T-helper 1 cell (primary cell): ENCODE measurements at places on chromosomes 12 and 14.

- no peak for DNase-seq
These were observed 58.9 kb upstream of the FBXO33 start for GRCh38 chr14:39491134-39491571.

DNA sequence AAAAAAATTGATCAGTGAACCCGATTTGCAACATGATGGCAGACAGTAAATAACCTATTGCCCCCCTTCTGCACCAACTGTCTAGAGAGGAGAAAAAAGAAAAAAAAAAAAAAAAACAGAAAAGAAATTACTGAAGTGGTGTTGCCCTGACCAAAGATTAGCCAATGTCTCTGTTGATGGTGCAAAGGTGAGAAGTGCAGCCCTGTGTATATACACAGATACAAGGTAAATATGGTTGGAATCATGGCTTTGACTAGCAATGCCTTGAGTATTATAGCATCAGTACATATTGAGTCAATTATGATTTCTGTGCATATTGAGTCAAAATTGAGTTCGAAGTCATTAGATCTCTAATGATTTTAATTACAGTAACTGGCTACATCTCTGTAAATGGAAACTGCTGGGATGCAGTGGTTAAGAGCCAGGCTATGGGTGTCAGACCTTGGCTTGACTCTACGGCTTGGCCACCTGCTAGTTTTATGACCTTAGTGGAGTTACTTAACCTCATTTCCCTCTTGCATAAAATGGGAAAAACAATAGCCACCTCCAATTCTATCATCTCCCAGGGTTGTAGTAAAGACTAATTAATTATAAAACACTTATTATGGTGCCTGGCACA lies 51.0 kb downstream of the EGLN3 start:
- no peak for DNase-seq

DNA sequence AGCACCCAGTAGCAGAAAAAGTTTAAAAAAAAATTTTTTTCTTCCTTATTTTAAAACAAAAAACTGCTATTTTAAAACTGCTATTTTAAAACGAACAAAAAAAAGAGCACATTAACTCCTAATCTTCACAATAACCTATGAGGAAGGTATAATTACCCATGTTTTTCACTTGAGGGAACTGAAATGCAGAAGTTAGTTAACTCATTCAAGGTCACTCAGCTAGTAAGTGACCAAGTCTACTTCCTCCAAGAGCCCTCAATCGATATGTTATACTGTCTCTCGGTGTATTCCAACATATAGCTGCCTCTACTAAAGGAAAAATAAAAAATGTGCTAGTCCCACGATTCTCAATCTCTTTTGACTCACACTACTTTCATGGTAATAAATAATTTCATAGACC lies 7.8 kb downstream of the RPAP3 start:
- DNase-seq: no peak

DNA sequence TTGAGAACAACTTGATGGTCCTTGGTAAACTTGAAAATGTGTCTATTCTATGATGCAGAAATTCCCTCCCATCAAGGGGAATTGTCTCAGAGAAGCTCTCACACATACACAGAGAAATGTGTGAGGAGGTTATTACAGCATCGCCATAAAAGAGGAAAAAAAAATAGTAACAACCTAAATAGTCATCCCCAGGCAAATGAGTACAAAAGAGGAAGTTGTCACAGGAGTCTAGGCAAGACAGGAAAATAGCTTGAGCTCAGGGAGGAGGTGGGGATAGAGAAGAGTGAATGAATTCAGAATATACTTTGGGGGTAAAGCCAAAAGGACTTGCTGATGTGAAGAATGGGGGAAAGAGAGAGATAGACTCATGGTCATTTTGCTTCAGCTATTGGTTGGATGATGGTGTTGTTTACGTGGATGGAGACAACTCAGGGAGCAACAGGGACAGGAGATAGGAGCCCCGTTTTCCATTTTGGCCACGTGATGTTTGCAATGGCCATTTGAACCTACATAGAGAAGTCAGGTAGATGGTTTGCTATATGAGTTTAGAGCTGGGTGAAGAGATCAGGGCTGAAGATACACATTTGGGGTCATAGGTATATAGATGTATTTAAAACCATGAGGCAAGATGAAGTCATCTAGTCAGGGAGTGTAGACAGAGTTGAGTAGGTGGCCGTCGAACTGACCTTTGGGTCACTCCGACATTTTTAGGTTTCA lies 20.3 kb downstream of the LRRC74A start:
- DNase-seq: no peak

GRCh38 chr12:54385251-54385914 lies 850 bp upstream of the ZNF385A start:
- DNase-seq: no peak

- DNase-seq: no peak
These were observed 5.2 kb upstream of the AAAS start for GRCh38 chr12:53326460-53327185.

- DNase-seq: no peak
These were observed 1.1 kb downstream of the TPI1 start for GRCh38 chr12:6868211-6869048.

DNA sequence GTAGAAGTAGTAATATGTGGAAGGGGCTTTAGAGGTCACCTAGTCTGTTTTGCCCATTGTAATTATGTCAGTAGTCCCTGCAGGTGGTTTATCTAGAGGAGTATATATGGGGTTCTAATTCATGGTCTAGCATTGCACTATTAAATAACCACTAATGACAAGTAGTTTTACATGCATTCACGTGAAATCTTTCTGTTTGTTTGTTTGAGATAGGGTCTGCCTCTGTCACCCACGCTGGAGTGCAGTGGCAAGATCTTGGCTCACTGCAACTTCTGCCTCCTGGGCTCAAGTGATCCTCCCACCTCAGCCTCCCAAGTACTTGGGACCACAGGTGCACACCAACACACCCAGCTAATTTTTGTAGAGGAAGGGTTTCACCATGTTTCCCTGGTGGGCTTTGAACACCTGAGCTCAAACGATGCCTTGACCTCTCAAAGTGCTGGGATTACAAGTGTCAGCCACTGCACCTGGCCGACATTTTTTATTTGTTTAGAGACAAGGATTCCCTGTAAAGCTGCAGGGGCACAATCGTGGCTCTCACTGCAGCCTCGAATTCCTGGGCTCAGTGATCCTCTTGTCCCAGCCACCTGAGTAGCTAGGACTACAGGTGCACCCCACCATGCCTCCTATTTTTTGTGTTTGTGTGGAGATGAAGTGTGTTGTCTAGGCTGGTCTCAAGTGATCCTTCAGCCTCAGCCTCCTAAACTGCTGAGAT lies 12.0 kb upstream of the PSEN1 start:
- no peak for DNase-seq

- no peak for DNase-seq
These were observed 11.3 kb downstream of the SYNE3 start for GRCh38 chr14:95505030-95505589.

DNA sequence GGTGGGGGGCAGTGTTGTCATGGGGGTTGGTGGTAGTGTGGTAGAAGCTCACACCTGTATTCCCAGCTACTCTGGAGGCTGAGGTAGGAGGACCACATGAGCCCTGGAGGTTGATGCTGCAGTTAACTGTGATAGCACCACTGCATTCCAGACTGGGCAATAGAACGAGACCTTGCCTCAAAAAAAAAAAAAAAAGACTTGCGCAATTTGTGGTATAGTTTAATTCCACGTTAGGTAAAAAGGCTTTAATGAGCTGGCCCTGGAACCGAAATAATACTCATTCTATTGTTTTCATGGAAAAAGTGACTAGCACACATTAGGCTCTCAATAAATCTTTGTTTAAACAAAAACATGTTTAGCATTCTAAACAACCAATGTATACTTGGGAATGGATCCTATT lies 25.4 kb upstream of the NAP1L1 start:
- DNase-seq: no peak

GRCh38 chr14:32087907-32088306 lies 10.8 kb downstream of the ARHGAP5 start:
- DNase-seq: no peak
